ENCODE measurements at places on chromosomes 16 and 17.

DNA sequence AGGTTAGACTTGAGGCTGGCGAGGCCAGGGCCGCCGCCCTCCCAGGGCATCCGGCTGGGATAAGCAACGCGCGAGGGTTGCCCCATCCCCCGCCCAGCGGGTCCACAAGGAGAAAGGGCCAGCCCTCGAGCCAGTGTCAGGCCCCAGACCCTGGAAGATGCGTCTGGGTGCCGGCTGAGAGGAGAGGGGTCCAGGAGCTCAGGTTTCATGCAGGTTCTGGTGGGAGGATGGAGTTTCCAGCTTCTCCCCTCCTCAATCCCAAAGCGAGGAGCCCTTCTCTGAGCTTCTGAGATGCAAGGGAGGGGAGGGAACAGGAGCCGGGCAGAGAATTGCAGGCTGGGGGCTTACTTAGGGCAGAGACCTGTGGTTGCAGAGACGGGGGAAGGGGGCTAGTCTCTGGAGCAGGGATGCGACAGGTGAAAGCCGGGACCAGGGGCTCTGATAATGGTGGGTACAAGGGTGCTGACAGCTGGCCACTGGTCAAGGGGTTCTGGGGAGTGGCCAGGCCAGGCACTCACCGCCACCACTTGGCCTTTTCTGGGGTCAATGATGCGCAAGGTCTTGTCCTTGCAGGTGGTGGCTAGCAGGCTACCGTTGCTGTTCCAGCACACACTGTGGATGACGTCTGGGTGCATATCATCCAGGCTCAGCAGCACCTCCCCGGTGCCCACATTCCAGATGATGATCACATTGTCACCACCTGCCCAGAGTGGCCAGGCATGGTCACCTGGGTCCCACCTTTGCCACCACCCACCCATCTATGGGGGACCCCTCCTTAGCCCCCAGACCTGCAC lies 4.2 kb downstream of the CORO6 start:
- no peak for DNase-seq

GRCh38 chr17:8073627-8074484 lies 13.7 kb downstream of the ALOX12B start:
- DNase-seq = peak; percentile 88

- peak; percentile 11 for DNase-seq
These were observed 4.2 kb upstream of the CBX4 start for GRCh38 chr17:79843474-79843815.

DNA sequence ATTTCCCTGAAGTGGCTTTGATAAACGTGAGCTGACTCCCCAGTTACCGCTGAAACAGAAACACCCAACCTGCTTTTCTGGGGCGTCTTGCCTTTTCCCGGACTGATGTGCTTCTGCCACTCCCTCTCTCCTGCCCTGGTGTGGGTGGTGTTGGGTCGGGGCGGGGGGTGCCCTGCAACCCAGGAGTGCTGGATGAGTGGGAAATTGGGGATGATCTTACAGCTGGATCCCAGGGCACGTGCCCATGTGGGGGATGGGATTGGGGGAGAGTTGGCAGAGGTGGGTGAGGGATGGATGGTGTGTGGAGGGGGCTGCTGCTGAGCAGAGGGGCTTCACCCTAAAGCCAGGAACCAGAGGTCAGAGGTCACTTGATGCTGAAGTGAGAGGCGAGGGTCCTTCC lies 28.5 kb downstream of the PGS1 start:
- DNase-seq = no peak

DNA sequence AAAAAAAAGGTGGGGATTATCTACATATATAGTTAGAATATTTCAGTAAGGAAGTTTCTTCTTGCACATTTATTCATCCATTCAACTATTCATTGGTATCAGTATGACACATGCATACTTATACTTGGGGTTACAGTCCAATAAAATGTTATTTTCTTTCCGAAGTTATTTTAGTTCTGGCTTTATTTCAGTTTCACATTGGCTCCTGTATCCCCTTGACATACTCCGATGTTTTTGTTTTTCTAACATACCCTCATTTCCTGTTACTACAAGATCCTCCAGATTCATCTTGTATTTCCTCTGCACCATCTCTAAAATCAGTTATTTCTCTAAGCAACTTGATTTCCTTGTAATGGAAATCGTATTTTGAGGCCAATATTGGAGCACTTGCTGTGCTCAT lies 435.5 kb upstream of the MON1B start:
- DNase-seq = no peak

DNA sequence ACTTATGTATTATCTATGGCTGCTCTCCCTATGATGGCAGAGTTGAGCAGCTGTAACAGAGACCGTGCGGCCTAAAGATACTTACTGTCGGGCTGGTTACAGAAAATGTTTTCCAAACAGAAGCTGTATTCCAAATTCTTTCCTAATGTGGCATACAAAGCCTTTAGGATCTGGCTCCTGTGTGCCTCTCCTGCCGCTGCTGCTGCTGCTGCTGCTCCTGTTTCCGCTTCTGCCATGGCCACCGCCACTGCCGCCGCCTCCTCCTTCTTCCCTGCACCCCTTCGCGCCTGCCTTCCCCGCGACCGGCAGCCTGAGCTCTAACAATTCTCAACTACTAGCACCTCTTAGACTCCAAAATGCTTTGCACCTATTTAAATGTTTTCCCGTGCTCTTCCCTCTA lies 263.9 kb upstream of the TBX2 start:
- no peak for DNase-seq

DNA sequence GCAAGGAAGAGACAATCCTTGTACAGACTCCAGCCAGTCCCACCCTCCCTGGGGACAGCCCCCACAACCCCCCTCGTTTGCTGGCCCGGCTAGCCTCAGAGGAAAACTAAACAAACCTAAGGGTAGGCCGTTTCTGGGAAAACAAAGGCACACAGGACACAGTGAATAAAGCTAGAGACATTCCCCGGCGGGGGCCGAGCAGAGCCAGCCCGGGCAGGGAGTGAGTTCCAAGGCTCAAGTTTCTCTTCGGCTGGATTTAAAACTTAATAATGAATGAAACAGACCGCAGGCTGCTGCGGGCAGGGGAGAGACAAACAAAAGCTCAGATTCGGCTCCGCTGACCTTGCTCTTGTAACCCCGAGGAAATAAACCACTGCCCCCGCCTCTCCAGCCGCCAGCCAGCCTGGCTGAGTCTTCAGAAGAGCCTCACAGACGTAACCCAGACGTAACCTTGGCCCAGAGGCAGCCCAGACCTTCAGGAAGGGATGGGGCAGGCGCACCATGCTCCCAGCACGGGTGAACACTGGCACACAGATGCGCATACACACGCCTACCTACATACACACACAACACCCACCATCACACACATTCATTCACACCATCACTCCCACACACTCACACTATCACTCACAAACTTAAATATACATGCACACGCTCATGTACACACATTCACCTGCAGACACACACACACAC lies 216.0 kb downstream of the ZNF423 start:
- no peak for DNase-seq

Data from T-helper 9 cell (primary cell).